Bronchial smooth muscle cell (primary cell): ENCODE measurements at places on chromosomes 6 and 20. TPM values are rescaled to one million over a fixed set of nuclear protein-coding genes. Genes with fewer than 3 reads are reported as not detected.

The VARS2 gene
- total RNA-seq: 13.4 and 14.9 TPM in 2 replicates

The IL17A gene
- not detected in 2 replicates for total RNA-seq

The TEAD3 gene
- 3.8 TPM in 2 replicates for total RNA-seq

The AKAP12 gene
- 113 and 143 TPM in 2 replicates for total RNA-seq

The USP49 gene
- 2.2 and 2.4 TPM in 2 replicates for total RNA-seq

The FIG4 gene
- 13.6 and 24.3 TPM in 2 replicates for total RNA-seq

The CLDN20 gene
- total RNA-seq: not detected in 2 replicates

The PI3 gene
- total RNA-seq: not detected in 2 replicates

The PGC gene
- total RNA-seq: not detected in 2 replicates

The BTN1A1 gene
- under 0.01 TPM in 1 of 2 replicates, not detected in the other for total RNA-seq

The SPDEF gene
- not detected in 2 replicates for total RNA-seq
